ENCODE measurements at places on chromosomes 16 and 17.

GRCh38 chr17:9658593-9659211, 13.4 kb downstream of the USP43 start:
- no peak for DNase-seq

- no peak for DNase-seq
Measured at GRCh38 chr17:37180376-37180775, 195.4 kb upstream of the C17orf78 start.

DNA sequence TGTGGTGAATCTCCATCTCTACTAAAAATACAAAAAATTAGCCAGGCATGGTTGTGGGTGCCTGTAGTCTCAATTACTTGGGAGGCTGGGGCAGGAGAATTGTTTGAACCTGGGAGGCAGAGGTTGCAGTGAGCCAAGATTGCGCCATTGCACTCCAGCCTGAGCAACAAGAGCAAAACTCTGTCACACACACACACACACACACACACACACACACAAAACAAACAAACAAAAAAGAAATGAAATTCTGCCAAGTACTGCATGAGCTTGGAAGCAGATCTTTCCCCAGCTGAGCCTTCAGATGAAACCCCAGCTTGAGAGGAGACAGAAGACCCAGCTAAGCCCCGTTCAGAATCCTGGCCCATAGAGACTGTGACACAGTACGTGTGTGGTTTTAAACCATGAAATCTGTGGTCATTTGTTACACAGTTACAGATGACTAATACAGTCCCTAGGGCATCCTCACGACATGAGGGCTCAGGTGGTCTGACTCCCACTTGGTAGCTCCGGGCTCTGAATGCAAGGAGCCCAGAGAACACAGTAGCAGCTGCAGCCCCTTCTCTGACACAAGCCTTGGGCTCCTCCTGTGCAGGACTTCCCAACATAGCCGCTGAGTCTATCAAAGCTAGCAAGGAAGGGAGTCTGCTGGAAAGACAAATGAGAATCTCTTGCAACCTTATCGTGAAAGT, 132.8 kb downstream of the SEC14L1 start:
- DNase-seq: no peak

DNA sequence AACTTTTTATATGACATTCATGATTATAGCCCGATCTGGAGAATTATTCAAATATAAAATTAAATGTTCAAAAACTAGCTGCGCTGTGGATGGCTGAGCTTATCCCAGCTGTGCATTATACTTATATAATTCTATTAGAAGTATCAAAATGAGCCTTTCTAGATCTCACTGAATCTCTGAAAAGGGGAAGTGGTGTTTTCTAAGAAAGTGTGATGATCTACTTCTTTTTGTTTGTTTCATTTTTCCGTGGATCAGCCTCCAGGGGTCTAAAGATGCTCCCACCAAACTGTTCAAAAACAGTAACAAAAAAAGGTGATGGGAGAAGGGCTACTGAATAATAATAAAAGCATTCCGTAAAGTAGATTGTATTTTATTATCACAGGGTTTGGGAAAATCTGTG, 411.3 kb upstream of the PSMD7 start:
- no peak for DNase-seq

DNA sequence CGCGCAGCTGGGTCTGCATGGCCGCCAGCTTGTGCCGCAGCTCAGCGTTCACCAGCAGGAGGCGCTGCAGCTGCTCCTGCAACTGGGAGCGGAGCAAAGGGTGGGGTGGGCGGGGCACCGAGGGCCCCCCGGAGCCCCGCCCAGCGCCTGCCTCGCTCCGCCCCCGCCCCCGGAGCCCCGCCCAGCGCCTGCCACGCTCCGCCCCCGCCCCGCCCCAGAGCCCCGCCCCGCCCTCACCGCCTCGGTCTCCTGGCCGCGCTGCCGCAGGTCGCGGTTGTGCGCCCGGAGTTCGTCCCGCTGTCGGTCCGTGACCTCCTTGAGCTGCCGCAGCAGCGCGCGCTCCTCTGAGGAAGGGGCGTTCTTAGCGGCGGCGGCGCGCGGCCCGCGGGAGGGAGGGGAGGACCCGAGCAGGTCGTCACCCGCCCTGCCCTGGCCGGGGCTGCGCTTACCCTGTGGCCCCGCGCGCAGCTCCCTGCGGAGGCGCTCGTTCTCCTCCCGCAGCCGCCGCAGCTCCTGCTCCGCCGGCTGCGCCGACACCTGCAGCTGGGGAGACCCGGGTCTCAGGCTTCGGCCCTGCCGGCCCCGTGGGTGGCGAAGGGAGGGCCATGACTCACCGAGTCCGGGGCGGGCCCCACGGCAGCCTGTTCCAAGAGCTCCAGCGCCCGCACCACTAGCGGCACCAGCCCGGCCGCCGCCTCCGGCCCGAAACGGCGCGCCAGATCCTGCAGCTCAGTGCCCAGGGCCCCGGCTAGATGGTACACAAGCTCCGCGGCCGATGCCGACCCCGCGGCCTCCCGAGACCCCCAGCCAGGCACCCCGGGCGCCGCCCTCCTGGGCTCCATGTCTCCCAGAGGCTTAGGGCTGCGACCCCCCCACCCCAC, 463 bp downstream of the RILP start:
- DNase-seq: peak; percentile 83

Measured in stimulated activated CD8-positive, alpha-beta memory T cell treated with anti-CD3 and anti-CD28 coated beads, Interleukin-4, amount 100 ng/mL, for 4 hours (primary cell).